Cerebellar cortex (tissue), 1 donor: ENCODE measurements at places on chromosomes 5 and 9.

GRCh38 chr5:78974011-78974410 is 11.1 kb downstream of the ARSB start:
- DNase-seq, result peak; percentile 96

- DNase-seq, result no peak
Measured at GRCh38 chr5:9468060-9468388, 77.9 kb downstream of the SEMA5A start.

GRCh38 chr9:105994970-105995369 is 300.6 kb downstream of the TMEM38B start:
- no peak for DNase-seq

- no peak for DNase-seq
Measured at GRCh38 chr5:35188031-35188457, 42.2 kb downstream of the PRLR start.

GRCh38 chr5:1547655-1548054 is 23.9 kb upstream of the LPCAT1 start:
- DNase-seq, result no peak

DNA sequence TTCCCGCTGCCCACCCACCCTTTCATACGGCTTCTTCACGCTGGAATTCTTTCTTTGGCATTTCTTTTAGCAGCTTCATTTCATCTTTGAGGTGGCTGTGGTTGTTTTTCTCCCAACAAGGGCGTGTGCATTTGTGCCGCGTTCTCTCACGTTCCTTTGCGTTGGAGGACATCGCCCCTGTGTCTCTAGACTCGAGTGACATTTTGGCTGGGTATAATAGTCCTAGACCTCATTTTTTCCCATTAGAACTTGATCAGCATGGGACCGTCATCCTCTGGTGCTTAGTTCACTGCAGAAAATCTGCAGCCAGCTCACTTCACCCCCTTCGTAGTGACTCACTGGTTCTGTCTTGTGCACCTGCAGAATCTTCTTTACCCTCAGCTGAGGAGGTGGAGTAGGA is 29.5 kb downstream of the KCNT1 start:
- no peak for DNase-seq

DNA sequence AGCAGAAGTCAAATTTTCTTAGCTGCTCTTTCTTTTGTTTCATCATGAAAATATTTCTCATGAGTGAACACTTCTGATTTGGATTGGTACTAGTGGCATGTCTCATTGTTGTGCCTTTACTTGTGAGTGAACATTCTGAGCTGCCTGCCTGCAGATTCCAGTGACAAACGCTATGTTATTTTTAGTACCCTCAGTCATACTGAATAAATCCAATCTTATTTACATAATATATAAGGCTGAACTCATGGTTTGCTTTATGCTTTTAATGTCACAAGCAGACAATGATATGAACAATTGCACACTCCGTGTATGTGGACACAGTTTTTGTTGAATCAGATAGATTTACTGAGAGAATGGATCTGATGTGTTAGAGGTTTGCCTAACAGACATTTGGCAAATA is 67.8 kb downstream of the ACTBL2 start:
- no peak for DNase-seq

- DNase-seq, result no peak
Measured at GRCh38 chr5:102946971-102947370, 173.0 kb downstream of the GIN1 start.
